Stimulated activated CD8-positive, alpha-beta memory T cell treated with anti-CD3 and anti-CD28 coated beads, Interleukin-2, amount 100 ng/mL, for 48 hours (primary cell): ENCODE measurements at places on chromosomes 3 and 15.

GRCh38 chr3:36058404-36059030, 321.8 kb upstream of the STAC start:
- DNase-seq: no peak

- DNase-seq: no peak
These were observed 1.6 kb upstream of the INTS14 start for GRCh38 chr15:65612616-65612946.

GRCh38 chr3:179166561-179167201, 18.5 kb downstream of the PIK3CA start:
- DNase-seq: no peak

DNA sequence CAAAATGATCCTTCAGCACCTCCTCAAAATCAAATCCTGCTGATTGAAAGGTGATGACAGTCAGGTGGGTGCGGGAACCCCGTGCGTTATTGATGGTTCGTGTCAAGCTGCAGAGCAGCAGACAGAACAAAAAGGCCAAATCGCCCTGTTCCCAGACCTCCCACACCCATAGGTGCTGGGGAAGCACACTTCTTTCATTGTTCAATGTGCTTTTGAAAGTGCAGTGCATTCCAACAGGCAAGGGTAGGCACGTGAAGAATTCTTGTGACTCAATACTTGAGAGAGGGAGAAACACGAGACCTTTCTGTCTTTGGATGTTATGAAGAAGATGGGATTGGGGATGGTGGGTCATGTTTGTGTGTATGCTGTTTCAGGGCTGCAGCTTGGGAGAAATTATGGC, 514.0 kb downstream of the MCTP2 start:
- no peak for DNase-seq

DNA sequence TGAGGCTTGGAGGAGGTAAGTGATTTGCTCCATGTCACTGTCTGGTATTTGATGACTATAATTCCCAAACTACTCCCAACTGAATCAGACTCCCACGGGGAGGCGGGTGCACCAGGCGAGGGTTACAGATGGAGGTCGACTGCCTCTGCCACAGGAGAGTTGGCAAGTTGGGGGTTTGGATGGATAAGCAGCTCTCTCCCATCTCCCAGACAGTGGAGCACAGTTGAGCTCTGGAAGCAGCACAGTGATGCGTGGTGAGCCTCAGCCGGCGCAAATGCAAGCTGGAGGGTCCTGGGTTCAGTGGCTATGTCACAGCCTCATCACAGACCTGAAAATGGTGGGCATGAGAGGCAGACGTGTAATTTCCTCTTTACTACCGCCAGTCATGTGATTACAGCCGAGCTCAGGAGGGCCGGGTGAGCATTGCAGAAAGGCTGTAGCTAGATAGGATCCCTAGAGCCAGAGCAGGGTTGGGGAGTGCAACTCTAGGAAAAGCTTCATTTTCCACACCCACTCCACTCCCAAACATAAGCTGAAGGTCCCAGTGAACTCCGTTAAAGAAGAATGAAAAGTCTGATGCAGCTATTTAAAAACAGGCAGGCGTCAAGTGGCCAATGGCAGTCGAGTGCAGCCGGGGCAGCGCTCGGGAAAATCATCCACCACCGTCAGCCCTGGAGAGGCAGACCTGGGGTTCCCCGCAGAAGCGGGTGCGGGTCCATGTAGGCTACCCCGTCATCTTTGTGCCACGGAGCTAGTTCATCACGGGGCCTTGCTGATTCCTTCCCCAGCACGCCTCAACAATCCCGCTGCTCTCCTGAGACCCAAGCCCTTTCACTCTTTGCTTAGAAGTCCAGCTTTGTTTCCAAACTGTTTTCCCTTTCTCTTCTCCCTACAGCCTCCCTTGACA, 33.3 kb upstream of the VPS8 start:
- no peak for DNase-seq

GRCh38 chr3:20773320-20773984, 587.4 kb upstream of the SGO1 start:
- no peak for DNase-seq

DNA sequence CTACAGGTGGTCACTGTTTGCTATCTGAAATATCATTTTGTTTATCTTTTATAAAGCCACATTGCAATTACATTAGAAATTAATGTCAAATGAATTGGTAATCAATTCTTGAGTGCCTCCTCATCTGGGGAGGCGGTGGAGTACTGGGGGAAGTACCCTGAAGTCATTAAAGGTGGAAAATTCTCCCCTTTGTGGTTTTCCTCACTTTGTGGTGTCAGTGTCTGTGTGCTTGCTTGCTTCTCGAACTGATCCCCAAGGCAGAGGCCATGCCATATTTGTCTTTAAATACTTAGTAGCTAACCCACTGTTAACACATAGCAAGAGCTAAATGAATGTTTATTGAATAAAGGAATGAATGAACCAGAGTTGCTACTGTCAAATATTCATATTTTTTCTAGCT, 40.5 kb upstream of the CCK start:
- no peak for DNase-seq

- no peak for DNase-seq
These were observed 307.7 kb upstream of the KCNH8 start for GRCh38 chr3:18840535-18841137.

- no peak for DNase-seq
These were observed 2.2 kb upstream of the BCL6 start for GRCh38 chr3:187747506-187747905.

GRCh38 chr3:81764665-81765064, 3.2 kb upstream of the GBE1 start:
- DNase-seq: no peak

DNA sequence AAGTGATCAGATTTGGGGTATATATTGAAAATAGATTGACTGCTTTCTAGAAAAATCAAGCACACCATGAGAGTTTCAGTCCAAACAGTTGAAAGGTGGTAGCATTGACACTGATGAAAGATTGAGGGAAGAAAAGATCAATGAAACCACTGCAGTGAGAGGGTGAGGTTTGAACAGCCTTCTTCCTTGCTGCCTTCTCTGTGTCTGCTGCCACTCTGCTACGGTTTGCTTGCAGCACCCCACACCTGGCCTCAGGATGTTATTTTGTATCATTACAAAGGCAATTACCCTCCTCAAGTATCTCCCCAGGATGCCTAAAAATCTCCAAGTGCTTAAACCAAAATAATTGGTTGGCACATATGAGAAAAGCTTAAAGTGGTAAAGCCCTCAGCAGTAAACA, 683.6 kb upstream of the ARPP21 start:
- DNase-seq: no peak

DNA sequence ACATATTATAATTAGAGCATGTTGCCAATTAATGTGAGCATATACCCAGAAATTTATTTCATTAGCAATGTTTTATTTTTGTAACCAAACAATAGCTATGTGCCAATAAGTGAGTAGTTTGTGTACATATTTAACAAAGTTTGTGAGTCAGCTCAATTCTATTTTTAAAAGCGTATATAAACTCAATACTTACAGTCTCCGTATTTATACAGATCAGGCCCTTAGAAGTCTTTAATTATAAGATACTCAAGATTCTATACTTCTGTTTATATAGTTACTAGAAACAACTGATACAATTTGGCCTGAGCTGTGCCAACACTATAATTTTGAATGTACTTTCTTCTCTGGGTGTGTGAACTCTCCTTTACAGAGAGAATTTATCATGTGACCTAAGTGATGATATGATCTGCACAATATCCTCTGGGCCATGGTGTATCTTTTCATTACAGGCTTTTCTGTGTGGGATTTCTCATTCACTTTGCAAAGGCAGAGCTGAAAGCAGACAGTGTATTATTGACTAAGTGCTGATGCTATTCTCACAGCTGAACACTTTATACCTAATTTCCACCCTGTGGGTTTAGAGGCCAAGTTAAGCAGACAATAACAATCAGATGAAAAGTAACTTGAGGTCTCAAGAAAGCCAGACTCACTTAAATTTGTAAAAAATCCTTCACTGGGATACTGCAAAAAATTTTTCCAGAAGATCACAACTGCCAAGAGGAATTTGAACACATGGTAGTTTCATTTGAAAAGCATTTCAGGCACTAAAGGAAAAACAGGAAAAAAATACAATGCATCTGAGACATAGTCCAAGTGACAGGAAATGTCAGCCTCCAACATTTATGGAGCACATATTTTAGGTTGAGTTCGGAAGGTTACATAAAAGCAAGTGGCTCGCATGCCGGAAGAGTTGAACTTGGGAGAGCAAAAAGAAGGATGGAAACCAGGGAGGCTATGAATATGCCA, 277.9 kb upstream of the SEMA6D start:
- no peak for DNase-seq

- DNase-seq: no peak
These were observed at the start of gene IL5RA for GRCh38 chr3:3110299-3110630. TSS of gene IL5RA (minus strand) at chr3:3110374. CDS start at chr3:3104984, 5,390 bp downstream.

GRCh38 chr15:39669241-39669640, 88.4 kb downstream of the THBS1 start:
- no peak for DNase-seq

GRCh38 chr3:177679568-177680471, 482.5 kb upstream of the TBL1XR1 start:
- DNase-seq: peak; percentile 11

- DNase-seq: no peak
These were observed 223.3 kb downstream of the FOXP1 start for GRCh38 chr3:71360180-71360579.

DNA sequence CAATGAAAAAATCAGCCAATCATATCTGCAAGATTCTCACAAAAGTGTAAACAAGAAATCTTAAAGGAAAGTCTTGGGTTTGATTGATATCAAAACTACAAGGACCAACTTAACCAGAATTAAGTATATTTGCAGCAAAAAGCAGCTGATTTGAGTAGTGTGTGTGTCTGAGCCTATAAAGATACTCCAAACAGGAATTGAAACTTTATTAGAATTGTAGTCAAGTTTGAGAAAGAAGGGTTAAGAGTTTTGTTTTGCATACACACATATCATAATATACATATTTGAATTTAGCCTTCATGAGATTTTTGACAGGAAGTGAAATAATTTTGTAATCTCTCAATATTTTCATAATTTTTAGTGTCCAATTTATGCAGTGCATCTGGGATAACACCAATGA, 300.1 kb downstream of the NAALADL2 start:
- no peak for DNase-seq

DNA sequence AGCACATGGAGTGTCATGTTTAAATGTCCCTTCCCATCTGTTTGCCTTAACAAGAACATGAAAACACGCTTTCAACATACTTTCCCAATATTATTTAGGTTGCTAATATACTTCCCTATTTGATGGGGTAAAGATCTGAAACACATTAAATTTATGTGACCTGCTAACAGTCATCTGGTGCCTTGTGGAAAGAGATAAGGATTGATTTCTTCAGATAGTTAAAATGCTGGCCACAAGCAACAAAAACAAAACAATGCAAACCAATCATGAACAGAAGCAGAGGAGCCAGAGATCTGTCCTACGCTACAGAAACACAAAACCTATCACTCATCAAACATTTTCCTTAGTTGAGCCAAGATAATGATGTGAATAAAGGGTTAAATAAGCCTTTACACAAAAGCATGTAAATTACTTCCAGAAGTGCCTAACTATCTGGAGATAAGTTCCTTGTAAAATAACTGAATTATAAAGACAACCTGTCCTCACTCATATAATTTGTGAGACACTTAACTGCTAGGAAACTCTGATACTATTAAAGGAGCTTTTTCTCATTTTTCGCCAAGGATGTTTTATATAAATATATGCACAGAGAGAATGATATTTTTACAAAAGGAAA, 109.9 kb downstream of the NSUN3 start:
- DNase-seq: no peak

DNA sequence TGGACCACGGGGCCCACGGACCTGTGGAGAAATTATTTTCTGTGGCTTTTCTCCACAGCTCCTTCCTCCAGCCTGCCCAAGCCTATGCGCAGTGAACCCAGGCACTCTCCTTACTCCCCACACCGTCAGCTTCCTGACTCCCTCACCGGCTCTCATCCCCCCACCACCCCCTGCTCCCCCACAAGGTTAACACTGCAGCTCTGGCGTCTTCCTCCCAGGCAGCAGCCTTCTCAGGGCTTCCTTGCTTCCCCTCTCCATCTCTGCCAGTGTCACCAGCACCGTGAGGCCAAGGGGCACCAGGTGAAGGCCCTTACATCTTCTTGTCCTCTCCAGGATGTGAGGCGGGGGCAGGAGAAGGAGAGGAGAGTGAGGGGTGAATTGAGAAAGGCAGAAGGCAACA, 168.3 kb upstream of the TLE3 start:
- DNase-seq: no peak

DNA sequence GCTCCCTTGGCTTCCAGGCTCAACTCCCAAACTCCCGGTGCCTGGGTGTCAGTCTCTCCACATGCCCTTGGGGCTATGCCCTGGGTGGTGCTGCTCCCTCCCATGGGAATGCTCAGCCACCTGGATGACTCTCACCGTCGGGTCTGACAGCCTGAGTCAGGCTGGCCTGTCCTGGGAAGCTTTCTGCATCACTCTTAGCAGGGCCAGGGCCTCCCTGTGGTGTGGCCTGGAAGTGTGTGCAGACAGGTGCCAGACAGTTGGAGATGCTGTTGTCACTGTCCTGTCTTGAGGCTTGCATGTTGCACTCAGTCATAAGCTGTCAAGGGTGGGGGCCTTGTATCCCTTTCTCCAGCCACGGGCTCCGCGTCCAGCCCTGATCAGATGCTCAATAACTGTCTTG, 71.7 kb downstream of the GABRG3 start:
- DNase-seq: no peak

DNA sequence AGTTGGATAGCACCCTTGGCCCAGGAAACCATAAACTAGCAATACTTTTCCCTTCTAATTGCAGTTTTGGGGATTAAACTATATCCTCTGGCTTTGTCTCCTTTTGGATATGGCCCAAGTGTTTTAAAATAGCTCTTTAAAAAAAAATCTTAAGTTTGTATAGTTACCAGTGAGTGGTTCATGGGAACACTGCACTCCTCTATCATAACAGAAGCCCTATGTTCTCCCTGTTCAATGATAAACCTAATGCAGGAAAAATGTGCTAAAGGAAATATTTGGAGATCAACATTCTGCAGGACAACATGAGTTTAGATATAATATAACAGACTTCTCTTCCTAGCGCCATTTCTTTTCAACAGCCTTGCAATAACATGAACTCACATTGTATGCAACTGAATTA, 13.1 kb downstream of the MRPL47 start:
- DNase-seq: no peak

DNA sequence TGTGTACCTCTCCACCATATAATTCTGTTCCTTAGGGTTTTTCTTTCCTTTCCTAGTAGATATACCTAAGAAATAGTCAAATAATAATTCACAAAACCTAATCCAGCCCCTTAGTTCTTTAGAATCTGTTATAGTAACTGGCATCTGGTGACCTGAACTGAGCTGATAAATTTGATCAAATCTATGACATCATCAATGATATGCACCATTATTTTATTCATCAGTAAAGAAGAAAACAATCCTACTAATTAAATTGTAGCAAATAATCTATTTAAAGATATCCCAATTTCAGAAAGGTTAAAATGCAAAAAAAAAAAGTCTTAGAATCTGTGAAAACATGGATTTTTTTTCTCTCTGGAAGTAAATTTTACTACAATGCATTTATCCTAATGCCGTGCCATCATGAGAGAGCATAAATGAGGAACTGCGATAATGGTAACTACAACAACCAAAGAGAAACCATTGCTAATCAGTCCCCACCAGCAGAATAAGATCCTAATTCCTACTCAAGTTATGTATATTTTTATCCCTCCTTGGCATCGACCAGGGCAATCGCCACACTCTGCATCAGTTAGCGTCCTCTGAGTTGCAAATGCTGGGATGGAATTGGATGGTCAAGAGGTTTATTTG, 6.6 kb upstream of the MNS1 start:
- DNase-seq: no peak
